ENCODE measurements at places on chromosomes 11 and 22. TPM values are rescaled to one million over a fixed set of nuclear protein-coding genes. Genes with fewer than 3 reads are reported as not detected.

Gene SORL1
- total RNA-seq = 1.4 TPM

Gene PLAAT4
- 16.6 TPM for total RNA-seq

Gene ST3GAL4
- total RNA-seq = 9.6 TPM

Gene SUN2
- 69.1 TPM for total RNA-seq

Gene PANX3
- total RNA-seq = not detected

Gene SLC22A9
- not detected for total RNA-seq

Gene BTBD18
- total RNA-seq = not detected

Gene JAML
- total RNA-seq = not detected

Gene TESMIN
- total RNA-seq = not detected

Gene ZDHHC8
- total RNA-seq = 8.7 TPM

Gene LYVE1
- not detected for total RNA-seq

Gene ROBO3
- total RNA-seq = 11.7 TPM

Gene TMEM25
- total RNA-seq = 7.7 TPM

Gene SCGB1C1
- total RNA-seq = not detected

Gene BIRC3
- total RNA-seq = 2.4 TPM

Gene MYOD1
- not detected for total RNA-seq

Gene IL17REL
- not detected for total RNA-seq

Measured in fibroblast of the aortic adventitia (primary cell).